ENCODE measurements at places on chromosomes 3 and 15. TPM values are rescaled to one million over a fixed set of nuclear protein-coding genes. Genes with fewer than 3 reads are reported as not detected.

DNA sequence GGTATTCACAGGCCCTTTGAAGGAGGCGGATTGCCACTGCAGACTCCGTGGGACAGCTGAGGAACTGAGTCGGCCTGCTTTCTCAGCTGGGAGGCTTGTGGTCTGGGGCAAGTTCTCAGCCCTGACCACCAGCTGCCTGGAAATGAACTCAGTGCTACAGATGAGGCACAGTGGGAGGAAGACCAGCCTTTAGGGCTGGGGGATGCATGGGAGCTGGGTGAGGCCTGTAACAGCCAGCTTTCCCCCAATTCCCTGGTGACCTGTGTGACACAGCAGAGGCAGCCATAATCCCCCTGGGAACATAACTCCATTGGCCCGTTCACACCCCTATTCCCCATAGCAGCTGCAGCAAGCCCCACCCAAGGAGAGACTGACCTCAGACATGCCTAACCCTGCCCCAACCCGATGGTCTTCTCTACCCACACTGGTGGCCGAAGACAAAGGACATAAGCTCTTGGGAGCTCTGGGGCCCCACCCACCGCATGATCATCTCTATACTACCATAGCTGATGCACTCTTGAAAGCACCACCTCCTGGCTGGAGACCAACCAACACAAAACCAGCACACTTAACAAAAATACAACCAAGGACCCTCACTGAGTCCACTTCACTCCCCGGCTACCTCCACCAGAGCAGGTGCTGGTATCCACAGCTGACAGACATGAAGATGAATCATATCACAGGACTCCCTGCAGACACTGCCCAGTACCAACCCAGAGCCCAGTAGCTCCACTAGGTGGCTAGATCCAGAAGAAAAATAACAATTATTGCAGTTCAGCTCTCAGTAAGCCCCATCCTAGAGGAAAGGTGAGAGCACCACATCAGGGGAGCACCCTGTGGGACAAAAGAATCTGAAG is 24.9 kb downstream of the ZMAT3 start:
- H3K27ac ChIP-seq: no peak overlapping the region
- H3K27me3 ChIP-seq: no peaks in the 10 kb centered on the region
- no peak overlapping the region for H3K4me3 ChIP-seq
- DNase-seq: no peak
- no peaks in the 10 kb centered on the region for H3K36me3 ChIP-seq

MEX3B gene
- 0.37 TPM for total RNA-seq

STRA6 gene
- not detected for total RNA-seq

- no peaks in the 10 kb centered on the region for H3K4me1 ChIP-seq
- no peaks in the 10 kb centered on the region for H3K27me3 ChIP-seq
- DNase-seq: no peak
- H3K4me3 ChIP-seq: no peak overlapping the region
These were observed 26.2 kb upstream of the ANXA2 start for GRCh38 chr15:60424006-60424405.

DNA sequence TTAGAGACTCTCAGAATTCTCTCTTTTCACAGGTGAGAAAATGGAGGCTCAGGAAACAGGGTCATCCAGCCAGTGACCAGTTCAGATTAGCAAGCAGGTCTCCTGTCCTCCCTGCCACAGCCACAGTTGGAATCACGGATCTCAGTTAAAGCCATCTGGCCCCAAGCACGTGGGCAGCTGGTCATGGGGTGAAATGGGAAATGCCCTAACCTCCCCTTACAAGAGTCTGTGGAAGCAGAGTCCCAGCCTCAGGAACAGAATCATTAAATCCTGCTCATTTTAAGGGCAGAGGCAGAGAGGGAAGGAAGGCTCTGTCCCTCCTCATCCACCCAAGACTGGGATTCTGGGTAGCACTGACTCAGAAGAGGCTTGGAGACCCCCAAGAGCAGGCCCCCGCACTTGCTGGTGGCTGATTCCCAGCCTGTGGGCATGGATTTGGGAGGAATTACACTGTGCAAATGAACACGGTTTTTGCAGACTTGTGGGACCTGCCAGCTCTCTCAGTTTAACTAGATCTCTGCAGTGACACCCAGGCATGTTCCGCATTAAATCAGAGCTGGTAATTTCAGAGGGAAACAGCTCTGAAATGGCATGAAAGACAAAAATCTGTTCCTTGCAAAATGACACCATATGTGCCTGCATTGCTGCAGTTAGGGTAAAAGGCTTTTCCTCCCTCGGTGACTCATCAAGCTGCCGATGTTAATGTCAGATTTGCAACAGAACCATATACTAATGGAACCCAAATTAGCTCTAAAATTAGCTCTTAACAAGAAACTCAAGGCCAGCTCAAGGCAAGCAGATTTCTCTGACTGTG is 89.0 kb downstream of the BDH1 start:
- peak overlapping the region; percentile 30 for H3K27ac ChIP-seq
- peak; percentile 88 for DNase-seq
- peak overlapping the region; percentile 33 for H3K4me3 ChIP-seq
- H3K36me3 ChIP-seq: no peaks in the 10 kb centered on the region
- no peaks in the 10 kb centered on the region for H3K27me3 ChIP-seq

GRCh38 chr3:129033633-129034321 is 26.8 kb upstream of the GP9 start:
- no peaks in the 10 kb centered on the region for H3K36me3 ChIP-seq
- DNase-seq: no peak
- no peak overlapping the region for H3K4me3 ChIP-seq
- no peak overlapping the region for H3K27ac ChIP-seq
- no peaks in the 10 kb centered on the region for H3K27me3 ChIP-seq

- no peak overlapping the region for H3K4me3 ChIP-seq
- no peaks in the 10 kb centered on the region for H3K27me3 ChIP-seq
- H3K36me3 ChIP-seq: 0 out of 2 replicates have a peak, but pooled peaks cover 7% of the 10 kb centered on the region
- peaks cover 21% of the 10 kb centered on the region for H3K4me1 ChIP-seq
- no peak overlapping the region for H3K27ac ChIP-seq
- no peak for DNase-seq
These were observed 9.1 kb upstream of the OXTR start for GRCh38 chr3:8778475-8778874.

MANF gene
- 51.8 TPM for total RNA-seq

BMF gene
- total RNA-seq: 5.4 TPM

- no peak for DNase-seq
- no peak within 1 kb of the TSS for H3K27ac ChIP-seq
- H3K27me3 ChIP-seq: no peaks in the 10 kb centered on the region
These were observed at the start of gene PLAAT1 for GRCh38 chr3:193240850-193241706. Gene PLAAT1 (plus strand): TSS chr3:193241222. CDS start chr3:193255651, 14,429 bp downstream.
